ENCODE measurements at places on chromosomes 13 and 19.

GRCh38 chr13:18954254-18954653 lies 227.4 kb downstream of the TUBA3C start:
- DNase-seq: no peak

- no peak for DNase-seq
These were observed 53.9 kb upstream of the CEACAM21 start for GRCh38 chr19:41521931-41522555.

- DNase-seq: peak; percentile 69
These were observed at the start of gene GTF3A for GRCh38 chr13:27424246-27425157. Gene GTF3A (plus strand): TSS chr13:27424619.

DNA sequence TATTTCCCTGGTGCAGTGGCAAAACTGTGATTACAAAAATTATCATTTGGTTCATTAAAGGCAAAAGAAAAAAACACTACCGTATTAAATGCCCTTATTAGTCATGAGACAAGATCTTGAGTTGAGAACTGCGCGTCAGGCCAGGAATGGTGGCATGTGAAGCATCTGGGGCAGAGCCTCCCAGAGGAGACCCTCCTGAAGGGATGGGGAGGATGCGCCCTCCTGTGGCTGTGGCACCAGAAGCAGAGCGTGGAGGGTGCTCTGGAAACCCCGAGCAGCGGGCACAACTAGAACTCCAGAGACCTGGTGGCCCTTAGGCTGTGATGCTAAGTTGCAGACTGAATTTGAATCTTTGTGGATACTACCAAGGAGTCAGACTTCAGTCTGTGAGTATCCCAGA lies 11.5 kb downstream of the CUL4A start:
- DNase-seq: no peak

GRCh38 chr13:113066142-113066455 lies 39.5 kb upstream of the F7 start:
- no peak for DNase-seq

- DNase-seq: no peak
These were observed 30.5 kb downstream of the ZSWIM4 start for GRCh38 chr19:13825489-13826441.

DNA sequence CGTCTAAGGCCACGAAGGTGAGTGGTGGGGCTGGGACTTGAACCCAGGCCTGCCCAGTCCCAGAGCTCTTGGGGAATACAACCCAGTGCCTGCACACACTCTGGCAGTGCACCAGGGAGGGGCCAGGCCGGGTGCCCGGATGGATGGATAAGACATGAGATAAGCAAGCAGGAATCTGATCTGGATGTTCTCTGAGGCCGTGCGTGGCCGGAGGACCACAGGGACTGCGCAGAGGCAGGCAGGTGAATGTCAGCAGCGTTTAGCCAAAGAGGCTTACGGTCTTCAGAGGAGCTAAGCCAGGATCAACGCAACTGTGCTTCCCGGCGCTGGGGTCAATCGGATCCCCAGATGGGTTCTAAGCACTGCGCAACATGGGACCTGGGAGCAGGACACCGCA lies 1.5 kb downstream of the ZNF787 start:
- no peak for DNase-seq

DNA sequence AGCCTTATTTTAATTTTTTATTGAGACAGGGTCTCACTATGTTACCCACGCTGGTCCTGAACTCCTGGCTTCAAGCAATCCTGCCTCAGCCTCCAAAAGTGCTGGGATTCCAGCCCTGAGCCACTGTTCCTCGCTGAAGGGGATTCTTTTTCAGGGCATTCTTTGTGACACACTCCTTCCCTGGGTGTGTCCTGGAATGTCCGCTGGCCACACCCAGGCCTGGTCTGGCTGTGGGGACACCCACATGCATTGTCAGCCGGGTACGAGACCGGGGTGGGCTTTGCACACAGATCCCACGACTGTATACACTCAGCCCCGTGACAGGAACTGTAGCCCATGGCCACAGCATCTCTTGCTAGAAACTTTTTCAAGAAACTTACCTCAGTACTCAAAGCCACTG lies 34.4 kb upstream of the GATAD2A start:
- no peak for DNase-seq

DNA sequence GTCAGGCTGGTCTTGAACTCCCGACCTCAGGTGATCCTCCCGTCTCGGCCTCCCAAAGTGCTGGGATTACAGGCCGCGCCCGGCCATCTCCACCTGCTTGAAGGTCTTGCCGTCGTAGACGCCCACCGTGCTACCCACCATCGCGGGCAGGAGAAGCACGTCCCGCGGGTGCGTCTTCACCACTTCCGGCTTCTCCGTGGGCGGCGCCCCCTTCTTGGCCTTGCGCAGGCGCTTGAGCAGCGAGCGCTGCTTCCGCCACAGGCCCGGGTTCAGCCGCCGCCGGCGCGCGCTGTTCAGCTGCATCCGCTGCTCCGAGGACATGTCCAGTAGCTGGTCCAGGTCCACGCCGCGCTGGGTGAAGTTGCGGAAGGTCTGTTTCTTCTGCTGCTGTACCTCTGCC lies 21.6 kb downstream of the EFNA2 start:
- DNase-seq: no peak

DNA sequence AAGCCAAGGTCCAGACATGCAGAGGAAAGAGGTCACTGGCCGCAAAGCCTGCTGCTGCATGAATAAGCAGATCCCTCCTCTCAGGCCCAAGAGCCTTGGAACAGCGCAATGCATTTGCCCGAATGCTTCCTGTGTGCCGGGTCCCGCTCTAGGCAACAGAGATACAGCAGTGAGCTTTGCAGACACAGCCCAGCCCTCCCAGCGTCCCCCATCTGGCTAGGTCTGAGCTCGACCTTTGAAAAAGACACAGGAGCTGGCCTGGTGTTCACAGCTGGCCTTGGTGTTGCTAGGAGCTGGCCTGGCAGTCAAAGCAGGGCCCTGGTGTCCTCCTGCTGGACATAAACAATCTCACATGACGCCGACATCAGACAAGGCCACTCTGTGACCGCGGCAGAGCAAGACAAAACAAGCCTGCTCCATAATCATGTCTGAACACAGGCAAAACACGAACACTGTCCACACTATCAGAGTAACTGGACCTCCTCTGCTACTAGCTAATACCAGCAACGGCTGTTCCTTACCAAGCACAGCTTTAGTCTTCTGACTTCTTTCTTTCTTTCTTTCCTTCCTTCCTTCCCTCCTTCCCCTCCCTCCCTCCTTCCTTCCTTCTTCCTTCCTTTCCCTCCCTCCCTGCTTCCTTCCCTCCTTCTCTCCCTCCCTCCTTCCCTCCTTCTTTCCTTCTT lies 5.7 kb upstream of the PEX11G start:
- DNase-seq: no peak

- DNase-seq: no peak
These were observed 170.5 kb downstream of the IRS2 start for GRCh38 chr13:109615721-109616420.

DNA sequence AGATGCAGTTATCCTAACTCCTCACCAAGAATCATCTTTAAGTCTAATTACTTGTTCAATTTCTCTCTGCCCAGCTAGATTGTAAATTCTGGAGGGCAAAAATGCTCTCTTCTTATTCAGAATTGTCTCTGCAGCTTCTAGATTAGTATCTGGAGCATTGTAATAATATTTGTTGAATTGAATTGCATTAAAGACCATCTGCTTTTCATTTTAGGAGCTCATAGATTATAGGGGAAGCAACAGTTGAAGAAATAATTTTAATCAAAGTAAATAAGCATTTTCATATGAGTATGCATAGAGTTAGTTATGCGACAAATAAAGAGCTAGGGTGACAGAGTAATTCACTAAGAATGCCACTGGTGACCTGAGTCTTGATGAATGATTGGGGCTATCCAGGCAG lies 222.8 kb downstream of the SPRY2 start:
- DNase-seq: no peak

DNA sequence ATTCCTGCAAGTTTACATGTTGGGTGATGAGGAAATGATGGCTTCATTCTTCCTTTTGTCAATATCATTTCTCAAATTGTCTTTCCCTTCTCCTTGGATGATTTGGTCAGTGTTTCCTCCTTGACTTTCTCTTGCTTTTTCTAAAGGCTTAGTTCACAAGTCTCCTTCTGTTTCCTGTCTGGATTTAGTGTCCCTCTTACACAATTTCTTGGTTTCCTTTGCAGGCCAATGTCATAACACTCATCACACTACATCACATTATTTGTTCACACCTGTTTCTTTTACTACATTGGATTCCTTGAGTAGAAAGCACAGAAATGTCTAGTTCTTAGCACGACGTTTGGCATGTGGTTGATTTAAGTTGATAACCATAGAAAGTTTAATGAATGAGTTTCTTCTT lies 490.7 kb downstream of the TDRD3 start:
- DNase-seq: no peak

GRCh38 chr19:43599635-43600295 lies 3.4 kb downstream of the ZNF576 start:
- no peak for DNase-seq

- DNase-seq: peak; percentile 86
These were observed 463 bp downstream of the CATSPERG start for GRCh38 chr19:38335949-38336637.

DNA sequence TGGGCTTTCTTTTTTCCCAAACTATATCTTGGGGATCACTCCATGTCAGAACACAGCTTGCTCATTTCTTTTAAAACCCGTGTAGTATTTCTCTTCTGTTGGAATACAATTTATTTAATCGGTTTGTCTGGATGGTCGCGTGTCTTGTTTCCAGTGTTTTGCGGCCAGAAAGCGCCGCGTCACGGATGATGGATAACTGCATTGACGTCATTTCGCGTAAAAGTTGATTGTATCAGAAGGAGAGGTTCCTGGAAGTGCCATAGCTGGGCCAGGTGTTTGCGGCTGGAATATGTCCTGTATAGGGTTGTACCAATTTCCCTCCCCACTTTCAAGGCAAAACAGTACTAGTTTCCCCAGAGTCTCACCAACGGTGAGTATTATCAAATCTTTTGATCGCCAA lies 9.7 kb downstream of the ACTL9 start:
- no peak for DNase-seq

DNA sequence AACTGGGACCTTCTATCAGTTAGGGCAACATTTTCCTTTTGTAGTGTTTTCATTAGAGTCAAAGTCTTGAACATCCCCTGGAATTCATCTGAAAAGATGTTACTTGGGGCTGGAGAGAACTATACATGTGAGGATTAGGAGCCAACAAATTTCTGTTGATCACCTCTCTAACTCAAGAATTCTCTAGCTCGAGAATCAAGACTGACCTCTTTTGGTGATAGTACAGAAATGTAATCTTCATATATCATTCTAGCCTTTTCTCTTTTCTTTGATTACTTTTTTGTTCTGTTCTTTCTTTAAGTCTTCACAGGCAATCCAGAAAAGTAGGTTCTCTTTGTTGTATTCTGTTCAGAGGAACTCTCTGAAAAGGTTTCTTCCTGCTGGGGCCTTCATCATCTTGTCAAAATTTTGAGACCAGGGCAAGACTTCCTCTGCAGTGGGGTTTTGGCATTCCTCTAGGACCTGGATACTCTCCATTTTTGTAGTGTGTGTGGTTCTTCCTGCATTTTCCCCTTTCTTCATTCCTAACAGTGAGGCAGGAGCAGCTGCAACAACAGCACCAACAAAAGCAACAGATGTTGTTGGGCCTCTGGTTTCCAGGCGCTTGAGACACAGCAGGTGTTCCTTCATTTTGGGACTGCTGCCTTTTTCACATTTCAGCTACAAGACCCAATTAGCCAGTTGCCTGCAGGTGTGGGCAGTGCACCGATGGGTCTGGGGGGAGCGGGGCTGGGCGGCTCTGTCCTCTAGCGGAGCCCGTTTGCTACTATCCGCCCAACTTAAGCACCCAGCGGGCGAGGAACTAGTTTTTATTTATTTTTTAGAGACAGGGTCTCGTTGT lies 26.2 kb downstream of the ELF1 start:
- no peak for DNase-seq

- DNase-seq: no peak
These were observed 327.8 kb downstream of the SUCLA2 start for GRCh38 chr13:47673009-47673850.
